ENCODE measurements at places on chromosomes 4 and X. TPM values are rescaled to one million over a fixed set of nuclear protein-coding genes. Genes with fewer than 3 reads are reported as not detected.

DNA sequence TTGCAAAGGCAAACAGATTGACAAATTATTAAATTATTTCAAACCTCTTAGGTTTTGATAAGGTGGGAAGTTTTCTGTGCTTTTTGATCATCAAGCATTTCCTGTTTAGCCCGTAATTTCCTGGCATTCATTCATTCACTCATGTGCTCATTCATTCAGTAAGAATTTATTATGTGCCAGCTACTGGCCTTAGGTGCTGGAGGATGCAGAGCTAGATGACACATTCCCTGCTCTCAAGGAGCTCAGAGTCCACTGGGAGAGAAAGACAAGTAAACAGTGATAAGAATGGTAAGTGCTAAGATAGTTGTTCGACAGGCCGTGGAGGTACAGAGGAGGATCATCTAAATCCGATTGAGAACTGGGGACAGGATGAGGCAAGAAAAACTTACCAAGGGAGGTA, 153.0 kb downstream of the DCTD start:
- H3K4me3 ChIP-seq, result no peak overlapping the region
- no peaks in the 10 kb centered on the region for H3K36me3 ChIP-seq
- no peak for DNase-seq
- H3K4me1 ChIP-seq, result peaks cover 4% of the 10 kb centered on the region
- no peaks in the 10 kb centered on the region for H3K27me3 ChIP-seq

The BTK gene
- 4.3 TPM for total RNA-seq

- H3K4me1 ChIP-seq, result no peaks in the 10 kb centered on the region
- H3K27ac ChIP-seq, result no peak overlapping the region
- H3K27me3 ChIP-seq, result no peaks in the 10 kb centered on the region
Observed at GRCh38 chr4:26362745-26363439, 42.1 kb downstream of the RBPJ start.

DNA sequence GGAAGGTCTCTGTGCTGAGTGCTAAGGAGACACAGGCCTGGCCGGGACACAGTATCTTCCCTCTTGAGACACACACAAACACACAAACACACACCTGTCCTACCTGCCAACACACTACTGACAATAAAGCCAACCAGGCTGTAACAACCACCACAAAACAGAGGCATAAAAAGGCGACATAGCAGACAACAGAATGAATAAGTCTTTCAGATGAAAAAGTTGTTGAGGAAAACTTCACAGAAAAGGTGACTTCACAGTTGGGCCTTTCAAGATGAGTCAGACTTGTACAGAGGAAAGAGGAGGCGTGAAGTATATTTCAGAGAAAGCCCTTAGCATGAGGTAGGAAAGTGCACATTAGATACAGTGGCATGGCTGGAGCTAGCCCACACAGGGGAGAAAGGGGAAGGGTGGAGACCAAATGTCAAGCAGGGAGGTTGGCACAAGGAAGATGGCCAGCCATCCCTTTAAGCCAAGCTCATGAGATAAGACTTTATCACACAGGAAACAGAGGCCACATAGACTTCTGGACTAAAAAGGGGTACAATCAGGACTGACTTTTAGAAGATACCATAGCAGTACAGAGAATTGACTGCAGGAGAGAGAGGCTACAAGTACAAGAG, 54.0 kb downstream of the SLC9A7 start:
- no peaks in the 10 kb centered on the region for H3K27me3 ChIP-seq
- H3K4me3 ChIP-seq, result no peak overlapping the region
- H3K36me3 ChIP-seq, result no peaks in the 10 kb centered on the region
- H3K27ac ChIP-seq, result no peak overlapping the region
- H3K4me1 ChIP-seq, result no peaks in the 10 kb centered on the region

DNA sequence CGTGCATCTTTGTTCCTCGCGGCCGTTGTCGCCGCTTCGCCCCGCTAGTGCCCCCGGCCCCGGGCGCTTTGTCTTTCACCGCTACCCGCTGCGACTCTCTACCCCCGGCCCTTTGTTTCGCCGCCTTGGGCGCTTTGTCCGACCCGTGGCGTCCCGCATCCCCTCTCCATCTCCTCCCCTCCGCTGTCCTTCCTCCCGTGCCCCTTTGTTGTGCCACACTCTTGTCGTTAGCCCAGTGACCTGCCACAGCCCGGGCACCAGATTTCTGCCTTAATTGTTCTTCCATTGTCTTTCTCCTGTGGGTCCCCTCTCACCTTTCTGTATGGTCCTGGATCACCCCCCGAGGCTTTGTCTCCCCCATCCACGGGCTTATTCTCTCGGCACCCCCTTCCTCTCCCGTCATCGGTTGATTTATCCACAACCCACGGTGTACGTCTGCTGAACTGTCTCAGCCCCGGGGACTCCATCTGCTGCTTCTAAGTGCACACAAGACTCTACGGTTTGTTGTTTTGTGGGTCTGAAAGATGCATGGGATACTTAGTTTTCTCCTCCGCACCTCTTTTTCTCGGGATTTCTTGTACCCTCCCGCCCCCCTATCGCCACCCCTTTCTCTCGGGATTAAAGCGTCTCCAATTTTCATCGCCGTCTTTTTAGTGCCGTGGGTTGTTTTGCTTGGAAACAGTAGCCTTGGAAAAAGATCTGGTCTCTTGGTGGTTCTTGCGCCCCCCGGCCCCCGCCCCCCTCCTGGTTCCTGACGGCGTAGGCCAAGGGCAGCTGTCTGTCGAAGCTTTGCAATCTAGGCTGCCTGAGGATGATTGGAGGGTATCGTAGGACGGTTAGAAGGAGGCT, 783 bp downstream of the RBPJ start:
- peak overlapping the region; percentile 99 for H3K4me3 ChIP-seq
- H3K4me1 ChIP-seq, result peaks cover 4% of the 10 kb centered on the region
- peak overlapping the region; percentile 99 for H3K27ac ChIP-seq
- no peaks in the 10 kb centered on the region for H3K27me3 ChIP-seq
- DNase-seq, result peak; percentile 75

DNA sequence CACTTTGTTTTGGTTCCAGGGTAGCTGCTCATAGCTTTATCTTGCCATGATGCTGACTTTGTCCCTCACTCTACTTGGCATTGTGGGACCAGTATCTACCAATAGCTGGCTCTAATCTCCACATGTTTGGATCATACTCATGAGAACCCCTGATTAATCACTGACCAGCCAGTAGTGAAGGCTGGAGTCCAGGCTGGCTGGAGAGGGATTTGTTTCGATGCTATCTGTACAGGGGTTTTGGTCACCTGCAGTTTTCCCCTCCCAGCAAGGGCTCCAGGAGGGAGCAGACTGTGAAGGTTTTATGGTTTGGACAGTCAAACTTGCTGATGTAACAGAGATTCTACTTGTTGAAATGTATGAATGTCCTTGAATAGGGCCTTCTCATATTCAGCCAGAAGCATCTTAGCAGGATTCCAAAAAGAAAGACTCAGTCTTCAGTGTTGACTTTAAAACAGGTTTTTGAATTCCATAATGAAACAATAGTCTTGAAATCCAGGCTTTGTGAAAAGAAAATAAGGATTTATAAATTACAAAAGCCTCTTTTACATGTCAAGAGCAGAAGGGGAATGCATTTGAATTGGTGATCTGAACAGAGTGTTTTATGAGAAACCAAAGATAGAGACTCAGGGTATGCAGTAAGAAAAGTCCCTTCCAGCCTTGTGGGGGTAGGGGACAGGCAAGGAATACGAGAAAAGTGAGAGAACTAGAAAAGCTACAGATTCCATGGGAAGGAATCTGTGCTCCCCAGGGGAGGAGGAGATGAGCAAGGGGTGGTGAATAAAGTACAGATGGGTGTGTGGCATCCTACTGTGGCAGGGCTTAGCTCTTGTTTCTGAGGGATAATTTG, 103.1 kb upstream of the SHISA3 start:
- no peak overlapping the region for H3K4me3 ChIP-seq
- H3K4me1 ChIP-seq, result peaks cover 18% of the 10 kb centered on the region
- peak; percentile 54 for DNase-seq
- H3K27me3 ChIP-seq, result no peaks in the 10 kb centered on the region
- no peak overlapping the region for H3K27ac ChIP-seq

All from endodermal cell (in vitro differentiated cells).